ENCODE measurements at places on chromosomes 1 and 21.

- DNase-seq: no peak
Observed at GRCh38 chr1:90963651-90964050, 58.2 kb downstream of the ZNF644 start.

GRCh38 chr1:64975740-64976139 is 9.4 kb upstream of the JAK1 start:
- no peak for DNase-seq

- peak; percentile 70 for DNase-seq
Observed at GRCh38 chr1:199545780-199546179, 481.7 kb upstream of the NR5A2 start.

DNA sequence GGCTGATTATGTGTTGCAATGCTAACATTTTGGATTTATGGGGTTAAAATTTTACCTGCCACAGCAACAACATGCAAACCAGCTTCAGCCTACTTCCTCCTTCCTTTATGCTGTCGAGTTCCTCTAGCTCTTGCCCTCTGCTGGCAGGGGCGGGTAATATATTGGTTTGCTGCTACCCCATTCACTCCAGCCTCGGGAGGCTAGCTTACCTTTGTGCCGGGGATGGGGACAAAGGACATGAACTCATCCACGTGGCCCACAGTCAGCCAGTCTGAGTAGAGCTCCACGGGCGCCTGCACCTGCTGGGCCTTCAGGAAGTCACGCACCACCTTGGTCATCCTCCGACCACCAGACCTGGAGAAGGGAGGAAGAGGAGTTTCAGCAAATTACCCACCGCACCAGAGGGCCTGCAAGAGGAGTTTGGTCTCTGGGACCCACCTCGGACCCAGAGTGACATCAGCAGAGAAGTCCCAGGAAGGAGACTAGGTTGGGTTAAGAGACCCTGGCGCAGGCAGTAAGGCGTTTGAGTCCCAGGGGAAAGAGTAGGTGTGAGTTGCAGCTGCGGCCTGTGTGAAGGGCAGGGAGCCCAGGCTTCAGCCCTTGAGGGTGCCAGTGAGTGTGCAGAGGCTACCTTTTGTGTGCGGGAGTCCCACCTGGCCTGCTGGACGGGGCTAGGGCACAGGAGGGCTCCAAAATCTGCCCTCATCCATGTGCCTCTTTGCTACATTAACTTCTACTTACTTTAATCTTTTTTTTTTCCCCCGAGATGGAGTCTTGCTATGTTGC is 21.8 kb upstream of the SDHB start:
- DNase-seq: peak; percentile 72

- DNase-seq: no peak
Observed at GRCh38 chr1:31609514-31610118, 7.9 kb upstream of the HCRTR1 start.

- no peak for DNase-seq
Observed at GRCh38 chr21:30444204-30444603, 4.1 kb downstream of the KRTAP15-1 start.

- DNase-seq: no peak
Observed at GRCh38 chr1:189605226-189605625, 872.4 kb downstream of the BRINP3 start.

DNA sequence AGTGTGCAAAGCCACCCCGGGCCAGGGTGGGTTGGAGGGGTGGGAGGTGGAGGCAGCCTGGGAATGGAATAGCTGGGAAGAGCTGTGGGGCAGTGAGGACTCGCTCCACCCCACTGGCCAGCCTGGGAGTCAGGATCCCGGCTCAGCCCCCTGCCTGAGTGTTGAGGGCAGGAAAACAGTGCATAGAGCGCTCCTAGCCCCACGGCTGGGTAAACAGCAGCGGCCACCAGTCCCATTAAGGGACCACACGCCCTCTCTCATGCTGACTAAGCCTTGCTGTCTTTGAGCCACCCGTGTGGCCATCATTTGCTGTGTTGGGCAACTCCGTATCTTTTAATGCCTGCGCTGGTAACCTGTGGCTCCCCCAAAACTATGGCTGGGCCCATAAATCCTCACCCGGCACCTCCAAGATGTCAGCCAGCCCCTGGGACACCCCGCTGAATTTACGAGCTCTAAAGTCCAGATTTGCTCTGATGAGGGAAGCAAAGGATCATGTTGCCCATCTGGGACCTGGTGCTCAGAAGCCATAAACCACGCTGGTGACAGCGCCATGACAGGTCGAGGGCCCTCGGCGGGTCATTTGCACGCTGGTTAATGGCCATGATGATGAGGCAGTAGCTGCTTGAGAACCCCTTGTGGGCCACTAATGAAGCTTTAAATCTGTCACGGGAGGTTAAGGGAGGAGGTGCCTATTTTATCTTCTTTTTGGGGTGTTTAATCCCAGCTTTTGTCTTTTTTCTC is 34.9 kb downstream of the SYF2 start:
- no peak for DNase-seq

GRCh38 chr1:223709598-223709997 is 2.7 kb upstream of the CAPN2 start:
- DNase-seq: peak; percentile 58

GRCh38 chr1:163308811-163309210 is 12.9 kb upstream of the NUF2 start:
- DNase-seq: no peak

DNA sequence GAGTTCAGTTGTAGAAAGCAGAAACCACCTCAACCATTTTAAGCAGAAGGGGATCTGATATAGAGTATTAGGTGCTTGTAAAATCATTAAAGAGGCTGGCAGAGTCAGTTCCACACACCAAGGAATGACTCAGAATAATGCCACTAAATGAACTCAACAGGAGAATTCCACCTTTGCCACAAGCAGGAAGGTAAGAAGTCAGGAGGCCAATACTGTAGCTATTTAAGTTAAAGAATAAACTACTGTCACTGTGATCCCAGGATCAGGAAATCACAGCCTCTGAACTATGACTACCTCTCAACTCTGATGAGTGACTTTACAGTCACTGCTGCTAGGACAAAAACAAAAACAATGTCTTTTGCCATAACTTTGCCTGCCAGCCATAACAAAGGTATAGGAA is 52.5 kb upstream of the PRMT6 start:
- DNase-seq: no peak

DNA sequence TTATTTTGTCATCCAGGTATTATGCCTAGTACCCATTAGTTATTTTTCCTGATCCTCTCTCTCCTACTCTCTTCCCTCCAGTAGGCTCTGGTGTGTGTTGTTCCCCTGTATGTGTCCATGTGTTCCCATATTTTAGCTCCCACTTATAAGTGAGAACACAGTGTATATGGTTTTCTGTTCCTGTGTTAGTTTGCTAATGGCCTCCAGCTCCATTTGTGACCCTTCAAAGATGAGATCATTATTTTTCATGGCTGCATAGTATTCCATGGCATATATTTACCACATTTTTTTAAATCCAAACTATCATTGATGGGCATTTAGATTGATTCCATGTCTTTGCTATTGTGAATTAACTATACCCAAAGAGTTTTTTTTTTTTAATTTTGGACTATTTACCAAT is 1675.7 kb upstream of the B3GALT2 start:
- DNase-seq: no peak

DNA sequence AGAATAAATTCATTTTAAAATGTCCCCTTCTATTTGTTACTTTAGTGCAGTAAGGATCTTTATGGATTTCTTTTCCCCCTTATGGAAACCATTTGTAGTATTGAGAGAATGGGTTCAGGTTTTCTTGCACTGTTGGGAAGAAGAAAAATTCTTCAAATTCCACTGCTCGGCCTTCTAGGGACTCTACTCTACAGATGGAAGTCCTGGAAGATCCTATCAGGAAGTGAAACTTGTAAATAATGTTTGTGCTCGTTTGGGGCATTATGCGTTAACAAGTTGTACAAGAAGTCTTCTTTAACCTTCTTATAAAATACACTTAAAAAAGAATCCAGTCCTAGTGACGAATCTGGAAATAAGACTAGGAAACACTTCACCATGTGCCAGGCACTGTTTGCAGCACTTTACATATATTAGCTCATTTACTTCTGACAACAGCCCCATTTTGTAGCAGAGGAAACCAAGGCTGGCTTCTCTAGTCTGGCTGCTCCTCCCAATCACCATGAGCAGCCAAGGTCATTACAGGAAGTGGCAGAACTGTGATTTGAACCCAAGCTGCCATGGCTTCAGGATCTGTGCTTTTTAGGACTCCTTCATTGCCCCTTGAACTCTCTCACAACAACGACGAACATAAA is 11.8 kb downstream of the LRRC8D start:
- DNase-seq: peak; percentile 72

GRCh38 chr1:219465212-219466093 is 147.5 kb downstream of the ZC3H11B start:
- DNase-seq: no peak

DNA sequence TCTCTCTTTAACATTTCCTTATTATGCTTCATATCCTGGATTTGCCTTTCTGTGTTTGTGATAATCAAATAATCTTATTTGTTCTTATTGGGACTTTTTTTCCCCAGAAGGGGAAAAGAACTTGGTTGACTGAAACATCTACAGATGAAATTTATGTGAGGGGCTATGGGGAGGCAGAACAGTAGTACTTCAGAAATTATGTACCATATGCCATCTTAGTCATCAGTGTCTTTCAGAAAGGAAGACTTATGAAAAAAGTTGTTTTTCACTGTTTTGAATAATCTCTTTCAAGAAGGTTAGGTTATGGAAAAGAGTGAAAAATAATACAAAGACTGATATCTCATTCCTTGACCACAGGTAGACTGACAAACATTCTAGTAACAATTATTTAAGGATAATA is 30.2 kb upstream of the TRAF5 start:
- DNase-seq: no peak

All from trophoblast cell (in vitro differentiated cells and primary cell).